ENCODE measurements at places on chromosomes 3 and 15. TPM values are rescaled to one million over a fixed set of nuclear protein-coding genes. Genes with fewer than 3 reads are reported as not detected.
A peak's percentile ranks its signal among the peaks of the same experiment; 100 is the strongest.

DNA sequence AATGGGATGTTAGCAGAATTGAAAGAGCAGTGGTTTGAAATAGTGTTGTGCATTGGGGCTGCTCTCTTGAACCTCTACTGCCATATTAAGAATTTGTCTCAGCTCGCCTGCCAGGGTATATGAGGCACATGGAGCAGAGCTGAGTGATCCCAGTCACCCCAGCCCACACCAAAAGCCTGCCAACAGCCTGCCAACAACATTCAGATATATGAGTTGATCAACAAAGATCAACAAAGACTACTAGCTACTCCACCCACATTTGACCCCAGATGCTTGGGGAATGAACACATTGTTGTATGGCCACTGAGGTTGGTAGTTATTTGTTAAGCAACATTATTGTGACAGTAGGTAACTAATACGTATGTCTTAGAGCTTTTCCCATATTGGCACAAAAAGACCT lies 570.9 kb upstream of the IL12A start:
- no peak for DNase-seq

DNA sequence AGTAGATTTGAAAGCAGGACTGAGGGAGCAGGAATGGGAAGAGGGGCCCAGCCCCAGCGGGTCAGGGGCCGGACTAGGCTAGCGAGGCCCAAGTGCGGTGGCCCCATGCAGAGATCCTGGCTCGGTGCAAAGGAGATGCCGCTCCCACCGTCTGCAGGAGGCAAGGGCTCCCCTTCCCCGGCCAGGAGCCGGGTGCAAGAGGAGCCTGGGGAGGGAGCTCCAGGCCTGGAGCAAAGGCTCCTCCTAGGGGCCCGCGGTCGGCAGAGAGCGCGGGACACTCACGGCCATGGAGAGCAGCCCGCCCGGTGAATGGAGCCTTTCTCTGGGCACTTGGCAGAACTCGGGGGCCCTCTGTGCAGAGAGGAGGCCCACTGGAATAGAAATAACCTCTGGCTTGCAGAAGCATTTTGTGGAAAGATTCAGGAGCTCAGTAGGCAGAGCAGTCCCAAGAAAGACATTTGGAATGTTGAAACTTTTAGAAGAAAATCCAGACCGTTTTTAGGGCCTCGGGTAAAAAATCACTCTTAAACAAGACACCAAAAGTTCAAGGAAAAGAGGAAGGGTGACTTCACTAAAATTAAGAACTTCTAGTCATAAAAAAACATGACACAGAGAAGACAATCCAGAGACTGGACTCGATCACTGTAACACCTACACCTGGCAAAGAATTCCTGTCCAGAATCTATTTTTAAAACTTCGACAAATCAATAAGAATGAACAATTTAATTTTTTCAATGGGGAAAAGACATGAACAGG lies 43.0 kb upstream of the USP3 start:
- peak; percentile 80 for DNase-seq

DNA sequence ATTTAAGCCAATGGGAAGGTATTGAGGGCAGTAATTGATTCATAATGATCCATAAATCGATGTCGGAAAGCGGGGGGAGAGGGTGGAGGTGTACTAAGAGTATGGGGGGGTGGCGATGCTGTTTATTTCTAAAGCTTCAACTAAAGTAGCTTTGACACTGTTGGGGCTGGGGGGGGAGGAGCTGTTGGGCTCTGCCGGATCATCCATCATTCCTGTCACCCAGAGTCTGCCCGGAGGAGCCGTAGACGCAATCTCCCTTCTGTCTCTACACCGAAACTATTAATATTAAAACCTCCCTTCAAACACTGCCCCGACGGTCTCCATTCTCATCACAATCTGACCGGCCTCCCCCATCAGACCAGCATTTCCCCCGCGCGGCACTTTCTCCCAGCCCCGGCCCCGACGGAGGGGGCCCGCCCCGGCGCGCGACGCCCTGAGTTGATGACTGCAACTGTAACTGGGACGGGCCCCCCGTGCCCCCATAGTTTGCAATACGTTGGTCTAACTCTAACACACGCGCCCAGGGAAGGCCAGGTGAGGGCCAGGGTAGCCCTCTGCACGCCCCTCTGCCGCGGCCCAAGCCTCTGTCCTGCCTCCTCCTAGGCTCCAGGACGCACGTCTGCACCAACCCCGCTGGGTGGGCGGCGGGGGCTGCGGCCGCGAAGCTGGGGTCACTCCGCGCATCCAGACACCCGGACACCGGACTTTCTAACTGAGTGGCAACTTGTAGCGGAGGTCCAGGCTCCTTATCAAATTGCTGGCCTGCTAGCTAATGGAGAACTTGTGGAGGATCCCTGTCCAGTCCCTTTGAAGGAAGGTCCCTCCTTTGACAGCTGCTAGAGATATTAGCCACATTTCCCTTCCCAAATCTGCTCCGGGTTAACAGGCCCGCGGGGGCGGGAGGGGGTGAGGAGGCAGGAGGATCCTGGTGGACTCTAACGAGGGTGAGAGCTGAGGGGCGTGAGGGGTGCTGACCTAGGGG lies 212.0 kb downstream of the MEIS2 start:
- no peak for DNase-seq

Gene KLF15
- total RNA-seq: 14.0 TPM

Data from GM23338 (cell line).